ENCODE measurements at places on chromosomes 3 and 15. TPM values are rescaled to one million over a fixed set of nuclear protein-coding genes. Genes with fewer than 3 reads are reported as not detected.

The TIMP4 gene
- total RNA-seq, result 2.6 TPM

The A4GNT gene
- not detected for total RNA-seq

GRCh38 chr3:38017445-38018295 is 11.8 kb downstream of the PLCD1 start:
- DNase-seq, result no peak

DNA sequence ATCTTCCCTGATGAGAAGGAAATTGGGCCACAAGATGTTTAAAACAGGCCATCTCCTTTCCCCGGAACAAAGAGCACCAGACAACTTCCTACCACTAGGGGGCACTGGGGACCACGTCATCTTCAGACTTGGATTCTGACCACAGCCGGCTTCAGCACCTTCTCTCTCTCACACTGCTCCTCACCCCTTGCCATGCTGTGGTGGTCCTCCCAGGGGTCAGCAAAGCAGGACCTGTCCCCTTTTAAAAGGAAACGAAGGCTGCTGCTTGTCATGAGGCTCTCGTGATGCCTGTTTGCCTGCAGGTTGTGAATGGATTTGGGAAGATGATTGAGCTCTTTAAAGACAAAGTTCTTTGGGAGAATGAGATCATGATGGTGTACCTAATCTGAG is 16.2 kb downstream of the RFT1 start:
- DNase-seq, result peak; percentile 67

DNA sequence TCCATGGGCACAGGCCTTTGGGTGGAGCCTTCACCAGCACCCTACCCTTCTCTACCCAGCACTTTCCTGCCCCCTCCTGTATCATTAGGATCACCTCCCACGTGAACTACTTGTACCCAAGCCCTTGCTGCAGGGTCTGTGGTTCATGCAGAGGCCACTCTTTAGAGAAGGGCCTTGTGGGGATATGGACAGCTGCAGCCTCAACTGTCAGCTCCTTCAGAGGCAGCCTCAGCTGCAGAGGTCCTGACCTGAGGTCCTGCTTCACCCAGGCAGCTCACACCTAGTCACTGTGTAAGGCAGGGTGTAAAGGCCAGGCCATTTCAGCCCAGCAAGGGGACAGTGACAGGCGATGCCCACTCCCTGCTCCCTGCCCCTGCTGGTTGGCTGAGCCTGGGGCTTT is 448.6 kb upstream of the PROK2 start:
- no peak for DNase-seq

- no peak for DNase-seq
These were observed 14.0 kb upstream of the TMEM212 start for GRCh38 chr3:171828902-171829770.

GRCh38 chr3:11613851-11614487 is 29.7 kb downstream of the VGLL4 start:
- no peak for DNase-seq

DNA sequence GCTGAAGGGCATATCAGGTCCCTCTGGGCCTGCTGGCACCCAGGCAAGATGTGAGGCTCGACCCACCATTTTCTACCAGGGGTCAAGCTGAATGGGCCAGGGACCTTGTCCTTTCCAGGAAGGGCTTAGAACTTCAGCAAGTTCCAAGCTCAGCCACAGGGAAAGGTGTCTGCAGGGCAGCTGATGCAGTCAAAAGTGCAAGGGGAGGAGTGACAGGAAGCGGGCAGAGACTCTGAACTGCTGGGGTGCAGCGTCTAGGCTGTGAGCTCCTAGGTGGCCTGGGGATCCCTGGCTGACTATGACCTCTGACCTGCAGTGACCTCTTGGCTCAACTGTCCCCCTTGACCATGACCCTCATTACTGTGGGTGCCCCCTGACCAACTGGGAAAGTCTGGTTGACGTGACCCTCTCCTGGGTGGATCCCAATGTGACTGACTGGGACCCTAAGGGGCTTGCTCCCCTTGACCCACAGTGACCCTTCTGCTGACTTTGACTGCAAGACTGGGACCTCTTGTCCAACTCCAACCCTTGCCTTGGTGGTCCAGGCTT is 14.4 kb upstream of the SEC13 start:
- no peak for DNase-seq
